ENCODE measurements at places on chromosomes 12 and 14.

DNA sequence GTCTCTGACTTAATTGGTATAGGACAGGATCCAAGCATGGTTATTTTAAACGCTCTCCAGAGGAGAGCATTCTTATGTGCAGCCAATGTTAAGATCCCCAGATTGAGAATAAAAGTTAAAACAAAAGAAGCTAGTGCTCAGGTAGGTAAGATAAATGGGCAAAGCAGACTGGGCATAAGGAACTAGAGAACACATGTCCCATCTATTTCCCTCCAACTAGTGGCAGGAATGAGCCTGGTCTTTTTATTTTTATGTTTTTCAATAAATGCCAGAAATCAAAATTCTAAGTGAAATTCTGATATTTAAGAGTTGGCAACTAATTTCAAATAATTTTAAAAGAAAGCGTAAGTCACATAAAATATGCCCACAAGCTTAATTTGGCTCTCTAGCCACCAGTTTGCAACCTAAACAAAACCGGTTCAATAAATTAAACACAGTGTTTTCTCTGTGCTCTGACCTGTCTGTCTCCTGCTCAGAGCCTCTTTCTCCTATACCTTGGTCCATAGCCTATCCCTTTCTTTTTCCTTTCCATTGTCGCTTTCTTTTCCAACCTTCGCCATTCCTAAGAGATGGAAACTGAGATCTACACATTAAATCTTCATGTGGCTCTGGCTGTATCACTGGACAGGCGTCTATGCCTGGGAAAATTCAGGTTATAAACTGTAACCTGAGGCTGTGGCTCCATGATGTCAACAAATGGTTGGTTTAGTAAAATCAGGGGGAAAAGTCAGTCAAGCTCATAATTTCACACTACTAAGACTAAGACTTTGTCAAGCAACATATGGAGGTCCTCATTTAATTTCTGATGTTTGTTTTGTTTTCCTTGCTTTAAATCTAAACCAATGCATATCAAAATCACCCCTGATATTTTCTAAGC, 5.5 kb downstream of the SLC38A1 start:
- DNase-seq, result no peak

- DNase-seq, result no peak
Measured at GRCh38 chr14:103547455-103547940, 15.0 kb downstream of the BAG5 start.

DNA sequence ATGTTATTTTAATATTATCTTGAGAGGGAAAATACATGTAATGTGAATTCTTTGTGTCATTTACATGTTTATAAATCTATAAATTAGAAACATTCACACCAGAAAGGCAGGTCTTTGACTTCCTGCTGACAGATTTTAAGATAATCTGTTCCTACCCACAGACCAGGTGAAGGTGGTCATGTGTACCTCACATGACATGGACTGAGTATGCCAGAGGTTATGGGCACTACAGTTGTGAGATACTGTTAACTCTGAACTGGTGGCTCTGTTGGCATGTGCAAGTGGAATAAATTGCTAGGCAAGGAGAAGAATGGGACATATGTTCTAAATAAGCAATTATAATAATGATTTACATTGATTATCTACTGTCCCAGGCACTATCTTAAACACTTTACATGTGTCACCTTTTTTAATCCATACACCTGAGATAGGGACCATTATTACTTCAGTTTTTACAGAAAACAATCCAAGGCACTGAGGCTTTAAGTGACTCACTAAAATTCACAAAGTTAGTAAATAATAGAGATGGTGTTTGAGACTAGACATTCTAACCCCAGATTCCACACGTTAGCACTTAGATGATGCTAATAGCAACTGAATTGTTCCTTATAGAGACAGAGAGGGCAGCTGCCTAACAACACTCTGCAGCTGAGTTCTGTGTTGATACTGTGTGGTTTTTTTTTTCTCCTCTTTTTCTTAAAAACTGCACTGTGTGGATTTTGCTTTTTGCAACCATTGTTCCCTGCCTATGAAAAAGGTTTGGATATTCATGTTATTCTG, 23.8 kb downstream of the SLC16A7 start:
- DNase-seq, result no peak

DNA sequence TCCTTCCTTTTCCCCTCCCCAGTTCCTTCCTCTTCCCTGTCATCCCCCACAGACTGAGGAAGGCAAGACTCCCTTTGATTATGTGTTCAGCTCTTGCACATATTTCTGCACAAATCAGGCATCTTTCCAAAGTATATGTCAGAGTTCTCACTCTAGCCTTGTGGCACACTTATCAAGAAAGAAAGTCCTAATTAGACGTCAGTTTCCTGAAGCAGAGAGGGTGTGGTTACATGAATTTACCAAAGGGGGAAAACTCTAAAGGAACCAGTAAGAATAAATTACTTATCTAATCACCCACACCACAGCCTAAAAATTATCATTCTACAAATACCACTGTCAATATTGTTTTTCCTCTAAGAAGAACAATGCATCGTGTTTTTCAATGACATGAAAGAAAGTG, 120.7 kb upstream of the GRIP1 start:
- no peak for DNase-seq

DNA sequence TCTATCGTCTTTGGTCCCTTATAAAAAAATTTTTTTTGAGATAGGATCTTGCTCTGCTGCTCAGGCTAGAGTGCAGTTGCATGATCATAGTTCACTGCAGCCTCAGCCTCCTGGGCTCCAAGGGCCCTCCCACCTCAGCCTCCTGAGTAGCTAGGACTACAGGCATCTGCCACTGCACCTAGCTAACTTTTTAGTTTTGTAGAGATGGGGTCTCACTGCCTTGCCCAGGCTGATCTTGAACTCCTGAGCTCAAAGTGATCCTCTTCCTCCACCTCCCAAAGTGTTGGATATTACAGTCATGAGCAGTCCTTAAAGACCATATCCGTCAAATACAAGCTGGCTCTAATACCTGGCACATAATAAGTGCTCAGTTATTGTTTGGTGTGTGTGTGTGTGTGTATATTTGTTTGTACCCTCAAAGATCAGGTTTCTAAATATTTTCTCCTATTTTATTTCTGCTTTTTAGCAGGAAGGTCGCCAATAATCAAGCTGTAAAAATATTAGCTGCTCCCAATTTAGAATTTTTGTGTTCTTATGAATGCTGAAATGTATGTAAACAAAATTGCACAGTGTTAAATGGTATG, 30.5 kb downstream of the SRGAP1 start:
- DNase-seq, result no peak

GRCh38 chr12:6768437-6768914, 2.3 kb downstream of the PTMS start:
- DNase-seq, result no peak

- peak; percentile 74 for DNase-seq
Measured at GRCh38 chr14:103091041-103091882, 3.3 kb upstream of the EXOC3L4 start.

DNA sequence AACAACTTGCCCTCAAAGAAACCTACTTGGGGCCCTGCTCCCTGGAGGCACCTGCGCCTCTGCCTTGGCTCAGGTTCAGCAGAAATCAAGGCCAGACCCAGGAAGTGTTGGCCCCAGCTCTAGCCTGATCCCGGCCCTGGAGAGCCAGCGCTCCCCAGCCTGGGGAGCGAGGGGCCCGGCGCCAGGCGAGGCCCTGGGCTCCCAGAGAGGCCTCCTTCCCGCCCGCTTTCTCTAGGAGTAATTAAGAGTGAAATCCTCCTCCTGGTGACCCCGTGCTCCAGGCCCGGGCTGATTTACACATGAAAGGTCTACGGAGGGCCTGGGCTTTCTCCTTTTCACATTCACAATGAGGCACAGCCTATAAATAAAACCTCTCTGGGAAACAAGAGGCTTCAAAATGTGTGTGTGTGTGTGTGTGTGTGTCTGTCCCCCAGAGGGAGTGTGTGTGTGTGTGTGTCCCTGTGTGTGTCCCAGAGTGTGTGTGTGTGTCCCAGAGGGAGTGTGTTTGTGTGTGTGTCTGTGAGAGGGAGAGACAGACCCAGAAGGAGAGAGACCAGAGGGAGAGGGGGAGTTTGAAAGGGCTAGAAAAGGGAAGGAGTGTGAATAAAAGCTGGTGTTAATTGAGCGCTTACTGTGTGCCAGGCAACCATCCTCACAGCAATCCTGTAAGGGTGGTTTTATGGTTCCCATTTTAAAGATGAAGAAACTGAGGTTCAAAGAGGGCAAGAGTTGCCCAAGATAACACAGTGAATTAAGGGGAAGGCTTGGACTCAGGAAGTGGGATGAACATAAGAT, 23.8 kb upstream of the COX6A1 start:
- no peak for DNase-seq

GRCh38 chr14:95037273-95037672, 120.1 kb downstream of the DICER1 start:
- no peak for DNase-seq

DNA sequence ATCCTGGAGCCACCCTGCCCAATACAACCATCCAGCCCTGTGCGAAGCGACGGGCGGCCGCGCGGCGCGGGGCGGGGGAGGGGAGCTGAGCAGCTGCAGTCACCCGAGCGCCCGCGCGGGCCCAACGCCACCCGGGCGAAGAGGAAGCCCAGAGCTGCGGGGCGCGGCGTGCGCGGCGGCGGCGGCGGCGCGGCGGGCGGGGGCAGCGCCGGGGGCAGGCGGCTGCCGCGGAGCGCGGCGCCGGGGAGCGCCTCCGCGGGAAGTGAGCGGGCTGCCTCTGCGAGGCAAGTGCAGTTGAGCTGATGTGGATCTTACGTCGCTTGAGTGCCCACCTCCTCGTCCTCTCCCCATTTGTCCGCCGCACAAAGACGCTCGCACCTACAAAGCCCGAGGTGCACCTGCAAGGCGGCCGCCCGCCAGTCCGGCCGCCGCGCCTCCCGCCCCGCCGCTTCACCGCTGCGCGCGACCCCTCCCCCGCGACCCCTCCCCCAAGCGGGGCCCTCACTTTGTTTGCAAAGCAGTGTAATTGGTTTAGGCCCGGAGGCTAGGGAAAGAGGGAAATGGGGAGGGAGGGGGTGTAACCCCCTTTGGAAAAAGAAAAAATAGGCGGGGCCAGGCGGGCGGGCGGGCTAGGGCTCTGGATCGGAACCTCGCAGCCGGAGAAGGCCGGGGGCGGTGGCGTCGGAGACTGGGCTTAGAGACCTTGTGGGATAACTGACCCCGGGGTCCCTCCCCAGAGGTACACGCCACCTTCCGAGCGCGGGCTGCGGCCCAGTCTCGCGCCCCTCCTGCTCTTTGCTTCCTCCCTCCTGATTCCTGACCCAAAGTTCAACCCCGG, at the start of the genes FOXA1 and TTC6:
Gene FOXA1 (minus strand): TSS at position 279 of the 838 bp plus-strand sequence. CDS start 277 bp downstream, at position 2.
Gene TTC6 (plus strand): TSS at position 659 of the 838 bp plus-strand sequence. CDS start 26,436 bp downstream, outside the sequence.
- DNase-seq, result no peak

- DNase-seq, result no peak
Measured at GRCh38 chr12:65430571-65431306, 152.3 kb downstream of the MSRB3 start.

DNA sequence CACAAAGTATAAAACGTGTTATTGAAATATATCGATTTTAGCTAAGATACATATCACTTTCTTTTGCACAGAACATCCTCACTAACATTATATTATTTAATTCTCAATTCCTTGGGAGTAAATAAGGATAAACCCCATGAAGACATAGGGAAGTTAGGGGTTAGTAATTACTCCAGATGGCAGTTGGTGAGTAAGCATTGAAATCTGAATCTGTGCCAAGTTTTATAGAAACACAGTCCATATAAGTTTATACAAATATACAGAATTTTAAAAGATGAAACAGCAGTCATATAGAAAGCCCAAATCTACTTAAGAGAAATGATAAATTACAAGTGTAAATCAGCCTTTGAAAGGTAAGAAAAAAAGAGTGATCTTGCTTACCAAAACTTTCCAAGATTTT, 200.4 kb upstream of the SYT10 start:
- no peak for DNase-seq

GRCh38 chr12:120793357-120793756, 67.7 kb downstream of the ACADS start:
- no peak for DNase-seq

- DNase-seq, result no peak
Measured at GRCh38 chr12:106189341-106189740, 50.6 kb upstream of the NUAK1 start.

All from activated CD8-positive, alpha-beta memory T cell treated with anti-CD3 and anti-CD28 coated beads for 1 hour (primary cell).